Activated naive CD4-positive, alpha-beta T cell treated with Interleukin-2 at 50 U/mL for 16 hours (primary cell): ENCODE measurements at places on chromosomes 11 and 22.

DNA sequence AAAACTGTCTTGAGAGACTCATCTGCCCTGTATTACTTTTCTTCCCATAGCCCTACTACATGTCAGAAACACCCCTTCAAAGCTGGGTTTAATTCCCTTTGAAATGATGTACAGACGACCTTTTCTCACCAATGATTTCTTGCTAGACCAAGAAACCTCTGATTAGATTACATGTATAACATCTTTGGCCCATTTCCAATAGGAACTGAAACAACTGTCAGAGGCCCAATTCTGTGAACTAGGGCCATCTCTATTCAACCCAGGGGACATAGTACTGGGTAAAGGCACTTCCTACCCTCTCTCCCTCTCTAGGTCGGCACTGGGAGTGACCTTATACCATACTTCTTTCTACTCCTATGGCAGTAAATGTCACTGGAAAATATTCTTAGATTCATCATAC, 19.4 kb downstream of the NPAT start:
- DNase-seq: no peak

DNA sequence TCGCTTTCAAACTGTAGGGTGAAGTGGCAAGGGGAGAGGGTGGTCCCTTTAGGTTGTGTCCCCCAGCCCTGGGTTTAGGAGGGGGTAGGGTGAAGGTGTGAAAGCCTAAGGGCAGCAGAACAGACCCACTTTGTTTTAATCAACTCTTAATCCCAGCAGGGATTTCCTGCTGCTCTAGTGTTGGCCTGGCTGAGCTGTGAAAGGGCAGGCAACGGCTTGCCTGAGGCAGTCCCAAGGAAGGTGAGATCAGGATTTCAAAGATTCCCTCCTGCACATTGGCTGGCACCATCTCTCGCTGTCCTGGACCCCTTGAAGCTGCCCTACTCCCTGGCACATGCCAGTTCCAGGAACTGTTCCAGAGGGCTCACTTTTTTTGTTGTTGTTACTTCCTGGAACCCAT, 221.3 kb downstream of the INSC start:
- DNase-seq: no peak

DNA sequence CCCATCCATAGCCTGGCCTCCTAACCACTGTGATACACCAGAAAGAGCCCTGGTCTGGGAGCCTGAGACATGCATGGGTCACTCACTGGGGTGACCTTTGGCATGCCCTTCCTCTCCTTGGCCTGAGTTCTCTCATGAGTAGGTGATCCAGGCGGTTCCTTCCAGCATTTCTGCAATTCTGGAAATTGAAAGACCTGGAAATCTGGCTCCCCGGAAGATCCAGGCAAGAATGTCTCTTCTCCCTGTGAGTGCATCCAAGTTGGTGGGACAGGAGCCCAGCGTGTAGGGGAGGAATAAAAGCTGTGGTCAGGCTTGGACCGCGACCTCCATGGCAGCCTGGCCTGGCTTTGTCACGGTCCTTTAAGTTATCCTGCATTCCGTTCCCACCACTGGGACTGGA, 16.1 kb upstream of the SYT7 start:
- no peak for DNase-seq

GRCh38 chr11:44028401-44028800, 19.4 kb upstream of the ACCSL start:
- DNase-seq: no peak

- DNase-seq: no peak
Measured at GRCh38 chr11:40227730-40228129, 1231.7 kb downstream of the LRRC4C start.

- DNase-seq: no peak
Measured at GRCh38 chr11:2708757-2709281, 9.0 kb upstream of the KCNQ1OT1 start.

GRCh38 chr11:62574363-62575071, 826 bp upstream of the EEF1G start:
- DNase-seq: no peak

DNA sequence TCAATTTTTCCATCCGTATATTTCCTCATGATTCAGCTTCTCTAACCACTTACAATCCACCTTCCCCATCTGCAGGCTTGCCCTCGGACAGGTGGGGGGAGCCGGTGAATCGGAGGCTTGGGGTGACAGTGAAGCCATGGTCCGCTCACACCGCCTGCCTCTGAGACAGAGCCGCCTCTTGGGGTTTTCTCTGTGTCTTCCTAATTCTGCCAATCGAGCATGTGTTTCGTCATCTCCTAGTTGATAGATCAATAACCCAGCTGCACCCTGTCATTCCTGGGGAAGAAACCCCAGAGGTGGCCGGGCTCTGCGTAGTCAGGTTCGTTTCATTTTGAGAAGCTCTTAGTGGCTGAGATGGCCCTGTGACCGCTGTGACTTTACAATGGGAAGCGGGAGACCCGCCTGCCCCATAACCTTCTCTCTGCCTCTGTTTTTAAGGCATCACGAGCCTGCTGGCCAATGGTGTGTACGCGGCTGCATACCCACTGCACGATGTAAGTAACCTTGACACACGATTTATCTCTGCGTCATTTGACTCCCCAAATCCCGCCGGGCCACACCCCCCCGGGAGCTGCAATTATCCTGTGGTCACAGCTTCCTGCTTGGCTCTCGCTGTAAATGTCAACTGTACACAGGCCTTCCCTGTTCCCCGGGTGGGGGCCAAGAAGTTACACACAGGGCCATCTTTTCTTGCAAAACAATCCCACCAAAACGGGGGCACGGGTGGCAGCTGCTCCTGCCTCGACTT, 33.3 kb downstream of the ANO1 start:
- DNase-seq: no peak

GRCh38 chr11:122150216-122151124, 34.5 kb upstream of the BLID start:
- DNase-seq: no peak

DNA sequence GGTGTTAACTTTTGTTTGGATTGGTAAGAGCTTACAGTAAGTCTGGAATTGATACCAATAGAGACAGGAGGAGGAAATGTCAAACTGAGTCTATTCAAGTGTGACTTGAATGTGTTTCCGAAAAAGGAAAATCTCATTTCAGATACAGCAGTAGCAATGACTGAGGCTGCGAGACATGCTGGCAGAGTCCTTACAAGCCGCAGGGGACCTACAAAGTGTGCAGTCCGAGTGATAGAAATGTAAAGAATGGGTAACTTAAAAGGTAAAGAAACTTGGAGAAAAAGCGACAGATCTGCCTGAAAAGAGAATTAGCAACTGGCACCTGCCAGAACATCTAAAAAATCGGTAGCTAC, 444 bp downstream of the CWF19L2 start:
- peak; percentile 5 for DNase-seq

DNA sequence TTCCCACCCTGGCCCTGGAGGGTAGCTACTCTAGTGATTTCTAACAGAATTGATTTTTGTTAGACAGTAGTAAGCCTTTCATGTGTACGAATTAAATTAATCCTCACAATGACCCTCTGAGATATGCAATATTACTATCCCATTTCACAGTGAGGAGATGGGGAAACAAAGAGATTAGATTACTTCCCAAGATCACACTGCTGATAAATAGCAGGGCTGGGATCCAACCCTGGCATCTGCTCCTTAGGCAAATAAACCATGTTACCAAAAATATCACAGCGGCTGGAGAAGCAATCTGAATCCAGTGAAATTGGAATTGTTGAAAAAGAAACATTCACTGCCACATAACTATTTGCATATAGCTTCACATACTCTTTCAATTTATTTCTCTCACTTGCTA, 12.8 kb upstream of the CAVIN3 start:
- DNase-seq: no peak

GRCh38 chr11:125797641-125798040, 9.7 kb downstream of the PATE3 start:
- no peak for DNase-seq

DNA sequence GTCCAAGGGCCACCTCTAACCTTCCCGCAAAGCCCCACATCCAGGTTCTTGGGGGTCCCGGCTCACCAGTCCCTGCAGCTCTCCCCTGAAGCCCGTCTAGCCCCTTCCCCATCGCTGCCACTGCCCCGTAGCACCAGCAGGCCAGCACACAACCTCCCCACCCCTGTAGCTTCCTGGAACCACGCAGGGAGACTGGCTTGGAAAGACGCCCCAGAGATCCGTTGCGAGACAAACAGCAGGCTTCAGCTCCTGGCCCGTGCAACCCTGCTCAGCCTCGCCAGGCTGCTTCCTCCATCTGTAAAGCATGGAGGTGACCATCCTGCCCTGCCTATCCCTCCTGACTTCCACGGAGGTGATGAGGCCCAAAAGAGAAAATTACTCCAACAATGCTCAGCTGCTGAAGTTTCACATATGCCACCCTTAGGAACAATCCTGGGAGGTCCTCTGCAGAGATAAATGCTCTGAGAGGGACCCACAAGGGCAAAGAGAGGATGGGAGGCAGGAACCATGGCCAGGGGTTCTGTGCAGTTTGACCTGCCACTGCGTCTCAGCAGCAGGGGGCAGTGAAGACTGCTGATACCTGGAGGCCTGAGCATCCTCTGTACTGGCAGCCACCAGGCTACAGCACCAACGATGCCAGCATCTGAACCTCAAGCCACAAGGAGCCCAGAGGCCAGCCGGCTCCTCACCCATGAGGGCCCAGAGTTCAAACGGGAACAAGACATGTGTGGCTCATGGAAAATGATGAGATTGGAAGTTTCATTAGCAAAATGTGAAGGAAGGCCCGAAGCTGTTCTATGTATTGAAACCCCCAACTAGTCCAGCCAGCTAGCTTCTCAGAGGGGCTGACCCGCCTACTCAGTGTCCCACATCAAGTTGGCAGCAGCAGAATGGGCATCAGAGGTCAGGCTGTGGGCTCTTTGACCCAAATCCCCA, 16.1 kb downstream of the DGCR2 start:
- DNase-seq: peak; percentile 50

DNA sequence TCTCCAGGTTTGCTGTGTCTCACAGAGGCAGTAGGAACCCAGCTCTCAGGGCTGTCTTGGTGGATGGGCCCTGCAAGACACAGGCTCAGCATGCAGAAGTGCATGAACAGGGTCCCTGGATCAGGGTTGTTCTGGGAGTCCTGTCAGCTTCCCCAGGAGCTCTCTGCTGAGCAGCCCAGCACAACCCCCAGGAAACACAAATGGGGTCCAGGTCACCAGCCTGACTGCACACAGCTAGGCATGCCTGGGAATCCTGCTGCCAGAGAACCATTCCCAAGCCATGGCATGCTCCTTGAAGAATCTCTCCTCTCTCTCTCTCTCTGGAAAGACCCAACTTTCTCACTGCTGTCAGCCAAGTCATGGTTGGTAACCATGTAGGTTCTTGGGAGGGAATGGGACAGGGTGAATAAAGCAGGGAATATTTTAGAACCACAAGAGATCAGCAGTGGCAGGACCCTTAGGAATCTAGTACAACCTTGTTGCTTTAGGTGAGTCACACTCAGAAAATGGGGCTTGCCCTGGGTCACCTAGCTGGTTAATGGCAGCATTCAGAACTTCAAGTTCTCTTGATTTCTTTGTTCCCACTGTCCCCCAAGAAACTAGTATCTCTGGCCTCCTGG, 21.4 kb downstream of the TUB start:
- no peak for DNase-seq

- DNase-seq: no peak
Measured at GRCh38 chr22:30873086-30873650, 95.4 kb downstream of the MORC2 start.

DNA sequence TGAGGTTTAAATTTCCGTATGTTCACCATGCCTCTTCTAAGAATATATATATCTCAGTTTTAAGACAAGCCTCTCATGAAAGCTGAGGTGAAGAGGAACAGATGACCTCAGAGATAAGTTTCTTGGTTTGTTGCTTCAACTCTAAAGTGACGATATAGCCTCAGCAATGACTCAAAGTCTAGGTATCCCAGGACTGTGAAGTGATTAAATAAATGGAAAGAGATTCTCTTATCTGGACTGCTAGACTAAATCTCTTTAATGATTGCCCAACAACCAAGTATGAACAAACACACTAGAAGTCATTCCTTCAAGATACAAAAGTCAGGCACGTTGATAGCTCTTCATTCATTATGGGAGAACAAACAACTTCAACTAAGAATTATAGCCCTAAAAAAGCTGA, 15.3 kb downstream of the CADM1 start:
- DNase-seq: no peak

GRCh38 chr11:13972043-13972910, 9.8 kb downstream of the SPON1 start:
- no peak for DNase-seq

- no peak for DNase-seq
Measured at GRCh38 chr11:23727794-23728193, 769.1 kb upstream of the LUZP2 start.

DNA sequence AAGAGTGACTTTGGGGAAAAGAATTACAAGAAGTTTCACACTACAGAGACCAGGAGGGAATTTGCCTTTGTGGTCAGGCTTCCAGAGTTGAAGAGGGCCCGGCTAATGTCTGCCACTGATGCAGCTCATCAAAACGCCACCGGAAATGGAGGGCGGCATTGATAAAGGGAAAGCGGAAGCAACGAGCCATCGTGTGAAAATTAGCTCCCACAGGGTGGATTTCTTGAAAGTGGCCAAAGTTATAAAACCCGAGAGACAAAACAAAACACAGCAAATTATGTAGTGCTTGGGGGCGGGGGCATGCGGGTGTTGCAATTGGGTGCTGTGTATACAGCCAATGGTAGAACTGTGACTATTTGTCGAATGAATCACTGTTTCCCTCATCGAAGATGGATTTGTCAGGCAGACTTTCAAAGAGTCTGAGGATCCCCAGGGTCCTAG, 113.0 kb downstream of the ADAMTS15 start:
- no peak for DNase-seq

- DNase-seq: no peak
Measured at GRCh38 chr11:74493791-74494630, 487 bp upstream of the LIPT2 start.

DNA sequence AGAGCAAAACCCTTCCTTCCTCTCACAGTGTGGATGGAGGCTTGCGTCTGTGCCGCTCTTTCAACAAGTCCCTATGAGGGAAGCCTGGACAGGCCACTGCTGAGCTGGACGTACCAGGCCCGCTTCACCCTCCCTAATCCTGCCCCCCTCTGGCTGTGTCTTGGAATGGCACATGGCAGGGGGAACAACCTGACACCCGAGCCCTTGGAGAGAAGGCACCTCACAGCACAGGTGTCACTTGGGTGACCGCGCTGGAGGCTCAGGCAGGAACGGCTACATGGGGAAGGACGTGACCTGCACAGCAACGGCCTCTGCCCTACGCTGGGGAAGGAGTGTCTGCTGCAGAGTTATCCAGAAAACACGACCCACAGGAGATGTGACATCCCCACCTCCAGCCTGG, 11.0 kb downstream of the CARS1 start:
- DNase-seq: no peak

DNA sequence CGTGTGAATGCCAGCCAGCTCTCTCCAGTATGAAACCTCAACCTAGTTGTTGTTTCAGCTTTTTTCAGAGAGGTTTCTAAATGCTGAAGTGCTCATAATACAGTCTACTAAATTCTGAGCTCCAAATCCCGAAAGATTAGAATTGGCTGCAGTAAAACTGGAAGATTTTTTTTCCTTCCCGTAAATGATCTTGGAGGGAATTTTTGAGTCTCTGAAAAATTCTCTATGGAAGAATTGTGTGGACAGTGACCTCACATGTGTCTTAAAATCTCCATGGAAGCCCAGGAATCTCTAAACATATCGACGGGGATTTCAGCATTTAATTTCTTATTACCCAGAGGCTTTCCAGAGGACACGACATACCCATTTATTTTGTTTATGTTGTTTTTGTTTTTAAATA, 1499.2 kb downstream of the LRRC4C start:
- no peak for DNase-seq
